ENCODE measurements at places on chromosomes 6 and 20.
A peak's percentile ranks its signal among the peaks of the same experiment; 100 is the strongest.

- no peak for DNase-seq
These were observed 32.8 kb upstream of the HS3ST5 start for GRCh38 chr6:114375541-114376192.

GRCh38 chr6:13813621-13814175 is 659 bp downstream of the MCUR1 start:
- DNase-seq, result peak; percentile 3

DNA sequence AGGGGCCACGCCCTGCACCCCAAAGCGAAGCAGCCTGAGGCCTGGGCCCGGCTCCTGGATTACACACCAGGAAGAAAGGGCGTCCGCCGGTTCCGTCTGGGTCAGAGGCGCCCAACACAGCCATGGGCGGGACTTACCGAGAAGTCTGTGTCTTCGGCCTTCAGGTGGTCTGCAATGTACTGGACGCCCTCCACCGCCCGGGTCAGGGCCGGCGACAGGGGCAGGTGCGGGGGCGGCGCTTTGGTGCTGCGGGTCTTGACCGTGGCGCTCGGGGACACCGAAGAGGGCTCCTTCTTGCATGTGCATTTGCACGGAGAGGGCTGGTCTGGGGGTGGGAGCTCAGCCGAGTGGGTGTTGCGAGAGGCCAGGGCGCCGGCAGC is 11.6 kb downstream of the CHRNA4 start:
- DNase-seq, result no peak

GRCh38 chr6:137358273-137358672 is 135.9 kb downstream of the OLIG3 start:
- no peak for DNase-seq

DNA sequence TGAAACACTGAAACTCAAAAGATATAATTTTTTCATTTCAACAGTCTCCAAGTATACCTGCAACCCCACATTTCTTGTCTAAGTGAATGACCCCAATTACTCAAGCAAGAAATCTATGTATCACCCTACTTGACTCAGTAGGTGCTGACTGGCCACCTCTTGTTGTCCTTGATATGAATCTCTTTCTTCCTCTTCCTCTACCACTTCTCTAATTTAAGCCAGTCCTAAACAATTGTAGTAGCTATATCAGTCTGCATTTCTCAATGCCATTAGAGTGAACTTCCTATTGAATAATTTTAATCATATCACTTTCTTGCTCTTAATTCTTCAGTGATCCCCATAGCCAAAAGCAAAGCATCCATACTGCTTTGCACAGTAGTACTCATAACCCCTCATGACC is 93.2 kb downstream of the NKAIN2 start:
- DNase-seq, result no peak

GRCh38 chr20:22993823-22994222 is 41.3 kb upstream of the SSTR4 start:
- no peak for DNase-seq

DNA sequence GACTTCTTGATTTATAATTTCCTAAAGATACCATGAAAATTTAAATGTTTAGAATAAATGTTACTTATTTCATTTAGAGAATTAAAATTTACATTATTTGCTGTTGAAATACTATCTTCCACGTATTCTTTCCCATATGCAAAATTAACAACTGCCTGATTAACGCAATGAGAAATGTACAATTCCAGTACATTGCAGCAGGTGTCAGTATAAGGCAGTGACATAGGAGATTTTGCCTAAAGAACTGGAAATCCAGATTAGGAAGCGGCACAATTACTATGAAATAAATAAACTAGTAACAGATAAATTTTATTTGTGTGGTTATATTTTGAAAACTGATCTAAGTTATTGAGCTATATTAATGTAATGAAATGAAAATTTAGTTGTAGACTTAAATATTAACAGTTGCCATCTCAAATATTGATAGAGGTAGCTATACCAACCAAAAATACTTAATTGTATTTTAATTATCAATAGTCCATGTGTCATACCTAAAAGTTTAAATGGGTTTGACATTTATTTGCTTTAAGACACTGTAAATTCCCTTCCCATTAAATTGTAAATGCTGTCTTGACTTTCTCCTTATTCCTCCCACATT is 300.2 kb downstream of the UTRN start:
- DNase-seq, result no peak

DNA sequence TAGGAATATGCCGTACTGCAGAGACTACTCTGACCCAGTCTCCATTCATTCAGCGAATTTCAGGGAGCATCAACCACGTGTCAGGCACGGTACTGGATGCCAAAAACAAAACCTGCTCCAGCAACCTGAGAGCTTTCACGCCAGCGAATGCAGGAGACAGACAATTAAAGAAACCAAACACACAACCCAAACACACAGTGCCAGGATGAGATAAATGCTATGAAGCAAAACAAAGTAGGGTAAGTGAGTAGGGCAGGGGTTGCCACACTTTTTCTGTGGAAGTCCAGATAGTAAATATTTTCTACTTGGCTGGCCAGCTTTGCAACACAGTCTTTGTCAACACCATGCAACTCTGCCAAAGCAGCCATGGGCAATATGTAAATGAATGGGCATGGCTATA is 10.0 kb downstream of the MOCS1 start:
- no peak for DNase-seq

- no peak for DNase-seq
These were observed 33.7 kb downstream of the SLC9A8 start for GRCh38 chr20:49846206-49846807.

GRCh38 chr20:47456952-47457724 is 44.5 kb upstream of the NCOA3 start:
- DNase-seq, result peak; percentile 44

DNA sequence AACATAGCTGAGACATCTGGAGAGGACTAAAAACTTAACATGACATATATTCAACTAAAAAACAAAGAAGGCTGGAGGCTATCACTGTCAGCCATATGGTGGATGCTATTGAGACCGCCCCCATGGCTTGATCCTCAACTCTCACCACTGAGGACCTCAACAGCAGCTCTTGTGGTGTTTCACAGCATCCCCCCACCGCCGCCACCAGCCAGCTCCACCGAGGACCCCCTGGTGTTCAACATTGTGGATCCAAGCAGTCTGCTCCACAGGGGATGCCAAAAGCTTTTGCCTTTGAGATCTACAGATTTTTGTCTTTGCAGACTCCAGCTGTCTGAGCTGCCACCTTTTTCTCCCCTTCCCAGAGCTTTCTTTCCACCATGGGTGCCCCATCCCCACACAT is 64.6 kb downstream of the NUS1 start:
- no peak for DNase-seq

- no peak for DNase-seq
These were observed 179.3 kb upstream of the DTNBP1 start for GRCh38 chr6:15841937-15842726.

- DNase-seq, result peak; percentile 83
These were observed 102.8 kb upstream of the SGK1 start for GRCh38 chr6:134420614-134421181.

DNA sequence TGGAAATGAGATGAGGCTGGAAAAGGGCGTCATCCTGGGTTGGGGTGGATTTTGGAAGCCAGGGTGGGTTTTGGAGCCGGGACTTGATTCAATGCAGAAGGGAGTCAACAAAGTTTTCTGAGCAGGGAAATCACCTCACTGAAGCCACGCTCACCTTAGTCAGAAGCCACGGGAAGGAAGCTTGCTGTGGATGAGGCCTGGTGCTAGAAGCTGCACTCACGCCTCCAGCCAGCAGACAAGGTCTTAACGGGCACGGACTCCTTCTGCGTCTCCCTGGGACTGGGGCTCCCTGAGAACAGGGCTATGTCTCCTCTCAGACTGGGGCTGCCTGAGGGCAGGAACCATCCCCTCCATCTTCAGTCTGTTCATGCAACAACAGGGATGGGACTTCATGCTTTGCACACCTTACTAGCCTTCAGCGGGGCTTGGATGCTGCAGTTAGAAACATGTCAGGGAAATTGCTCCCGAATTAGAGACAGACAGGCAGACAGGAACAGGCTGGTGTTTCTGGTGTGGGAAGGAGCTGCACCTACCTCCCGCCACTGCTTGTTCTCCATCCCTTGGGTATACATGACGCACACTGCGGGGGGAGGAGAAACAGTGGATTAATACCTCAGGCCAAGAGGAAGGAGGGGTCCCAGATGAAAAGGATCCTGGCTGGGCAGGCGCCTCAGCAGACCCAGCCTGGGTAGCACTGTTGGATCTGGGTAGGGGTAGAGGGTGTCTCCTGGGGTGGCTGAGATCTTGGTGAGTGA is 17.5 kb downstream of the CPNE5 start:
- no peak for DNase-seq

- no peak for DNase-seq
These were observed 1.3 kb downstream of the SRF start for GRCh38 chr6:43172104-43173007.

DNA sequence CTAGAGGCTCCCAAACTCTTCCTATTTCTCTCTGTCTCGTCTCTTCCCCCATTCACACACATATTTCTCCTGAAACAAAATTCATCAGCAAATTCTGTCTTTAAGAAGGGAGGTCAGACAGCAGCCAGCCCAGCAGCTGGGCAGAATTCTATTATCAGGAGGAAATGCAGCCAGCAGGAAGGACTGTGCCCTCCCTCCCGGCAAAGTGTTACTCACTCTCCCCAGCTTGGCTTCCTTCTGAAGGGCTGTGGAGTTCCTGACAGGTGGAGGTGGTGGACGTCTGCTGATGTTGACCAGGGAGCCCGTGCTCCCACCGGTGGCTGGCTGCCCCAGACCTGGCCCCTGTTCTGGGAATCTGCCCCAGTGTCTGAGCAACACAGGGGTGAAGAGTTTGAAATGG is 37.3 kb downstream of the KCNB1 start:
- no peak for DNase-seq

- DNase-seq, result no peak
These were observed 6.6 kb downstream of the KLHL31 start for GRCh38 chr6:53658992-53659391.

DNA sequence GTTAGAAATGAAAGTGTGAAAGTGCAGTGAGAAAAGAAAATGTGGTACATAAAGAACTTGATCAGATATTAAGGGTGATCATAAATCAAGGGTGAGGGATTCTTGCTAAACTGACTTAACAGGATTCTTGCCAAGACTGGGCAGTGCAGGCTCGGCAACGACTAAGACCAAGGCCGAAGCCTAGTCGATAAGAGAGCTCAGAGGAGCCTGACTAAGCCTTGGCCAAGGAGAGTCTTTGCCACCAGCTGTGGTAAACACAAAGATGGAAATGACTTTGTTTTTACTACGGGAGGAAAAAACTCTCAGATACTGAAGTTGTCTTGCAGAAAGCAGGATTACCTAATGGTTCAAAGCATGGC is 196.6 kb downstream of the LY86 start:
- DNase-seq, result no peak

- DNase-seq, result no peak
These were observed 251.4 kb downstream of the DOK5 start for GRCh38 chr20:54726687-54727300.

- DNase-seq, result no peak
These were observed 298.4 kb downstream of the TRDN start for GRCh38 chr6:123338394-123338793.

- no peak for DNase-seq
These were observed 63.7 kb downstream of the RNGTT start for GRCh38 chr6:88899569-88900316.

GRCh38 chr6:133047065-133047665 is 194.0 kb upstream of the EYA4 start:
- DNase-seq, result no peak

DNA sequence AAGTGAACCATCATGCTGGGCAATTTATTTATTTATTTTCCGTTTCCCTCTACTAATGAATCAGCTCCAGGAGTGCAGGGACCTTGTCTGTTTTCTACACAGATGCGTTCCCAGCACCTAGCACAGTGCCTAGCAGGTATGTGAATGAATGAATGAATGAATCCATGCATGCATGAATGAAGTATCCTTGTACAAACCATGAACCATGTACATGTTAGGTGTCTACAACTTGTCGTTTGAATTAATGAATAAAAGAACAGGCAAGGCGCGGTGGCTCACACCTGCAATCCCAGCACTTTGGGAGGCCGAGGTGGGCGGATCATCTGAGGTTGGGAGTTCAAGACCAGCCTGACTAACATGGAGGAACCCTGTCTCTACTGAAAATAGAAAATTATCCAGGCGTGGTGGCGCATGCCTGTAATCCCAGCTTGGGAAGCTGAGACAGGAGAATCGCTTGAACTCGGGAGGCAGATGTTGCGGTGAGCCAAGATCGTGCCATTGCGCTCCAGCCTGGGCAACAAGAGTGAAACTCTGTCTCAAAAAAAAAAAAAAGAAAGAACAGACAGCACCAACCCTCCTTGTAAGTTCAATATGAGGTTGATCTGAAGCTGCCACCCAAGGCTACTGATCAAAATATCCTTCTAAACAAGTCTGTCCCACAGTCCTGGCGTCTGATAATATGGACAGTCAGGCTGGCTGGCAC is 27.3 kb upstream of the SLC9A8 start:
- no peak for DNase-seq

DNA sequence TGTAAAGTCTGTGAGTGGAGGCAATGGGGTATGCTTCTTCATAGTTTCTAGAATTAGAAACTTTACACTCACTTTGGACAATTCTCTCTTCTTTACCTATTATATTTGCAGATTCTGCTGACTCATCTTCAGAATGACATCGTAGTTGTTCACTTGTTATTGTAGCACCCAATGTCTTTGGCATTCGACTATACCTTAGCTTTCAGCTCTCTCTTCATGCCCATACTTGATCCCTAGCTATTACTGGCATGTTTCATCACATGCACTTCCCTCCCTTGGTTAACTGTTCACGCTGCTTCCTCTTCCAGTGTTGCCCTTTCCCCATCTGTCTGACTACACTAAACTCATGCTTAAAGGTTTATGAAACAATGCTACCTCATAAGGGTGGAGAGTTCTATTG is 298.1 kb upstream of the TCF21 start:
- DNase-seq, result no peak

DNA sequence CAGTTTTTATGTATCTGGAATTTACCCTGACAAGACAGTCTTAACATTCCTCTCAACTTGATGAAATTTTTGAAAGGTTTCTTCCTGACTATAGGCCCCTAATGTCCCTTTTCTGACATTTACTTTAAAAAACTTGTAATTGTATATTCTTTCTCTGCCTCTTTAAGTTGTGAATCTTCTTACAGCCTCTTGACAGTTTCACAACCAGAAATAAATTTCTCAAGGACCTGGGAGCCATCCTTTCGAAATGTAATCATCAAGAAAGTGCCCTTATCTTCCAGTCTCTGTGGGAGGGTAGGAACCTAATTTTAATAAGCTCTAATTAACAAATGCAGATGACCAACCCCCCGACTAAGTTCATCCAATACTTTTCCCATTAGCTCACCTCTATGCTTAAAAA is 403.6 kb upstream of the GJE1 start:
- no peak for DNase-seq

DNA sequence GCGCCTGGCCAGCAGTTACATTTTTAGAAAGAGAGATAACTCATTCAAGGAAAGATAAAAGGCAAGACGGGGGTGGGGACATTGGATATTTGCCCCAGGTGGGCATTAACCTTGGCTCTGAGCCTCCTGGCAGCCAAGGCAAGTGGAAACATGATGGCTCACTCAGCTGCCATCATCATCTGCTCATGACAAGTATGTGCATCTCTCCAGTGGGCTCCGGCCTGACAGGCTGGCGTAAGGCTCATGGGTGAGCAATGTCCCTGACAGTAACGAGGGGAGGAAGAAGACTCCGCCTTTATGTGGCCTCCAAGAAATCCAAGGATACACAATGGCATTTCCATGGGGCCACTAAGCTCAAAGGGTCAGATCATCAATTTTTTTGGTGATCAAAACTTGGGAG is 13.3 kb downstream of the ANKRD60 start:
- DNase-seq, result no peak

Measured in non-pigmented ciliary epithelial cell (primary cell).